ENCODE measurements at places on chromosomes 2 and 18.
A peak's percentile ranks its signal among the peaks of the same experiment; 100 is the strongest.

GRCh38 chr18:49898421-49898820 lies 85.1 kb upstream of the ACAA2 start:
- DNase-seq = peak; percentile 47

DNA sequence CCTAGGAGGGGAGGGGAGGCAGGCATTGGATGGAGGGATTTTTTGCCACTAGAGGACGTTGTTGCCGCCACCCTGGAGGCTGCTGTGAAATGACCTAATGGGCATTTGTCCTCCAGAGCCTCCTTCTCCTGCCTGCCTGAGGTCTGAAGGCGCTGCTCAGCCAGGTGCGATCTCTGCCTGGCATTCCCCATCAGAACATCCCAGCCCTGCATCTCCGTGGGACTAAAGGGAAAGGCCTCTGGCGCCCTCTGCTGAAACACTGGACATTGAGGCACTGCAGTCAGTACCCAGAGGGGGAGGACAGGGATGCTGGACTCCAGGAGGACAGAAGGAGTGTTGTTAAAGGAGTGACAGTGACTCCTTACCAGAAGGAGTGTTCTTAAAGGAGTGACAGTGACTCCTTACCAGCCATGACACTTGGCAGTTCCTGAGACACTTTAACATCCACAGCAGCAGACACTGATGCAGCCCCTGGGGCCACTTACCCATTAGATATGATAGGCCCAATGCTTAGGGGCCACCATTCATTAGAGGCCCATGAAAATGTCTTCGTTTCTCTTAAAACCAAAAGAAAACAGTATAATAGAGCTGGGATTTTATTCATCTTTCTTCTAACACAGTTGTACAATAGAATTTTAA lies 17.0 kb downstream of the THNSL2 start:
- peak; percentile 56 for DNase-seq

GRCh38 chr2:38508311-38509039 lies 94.3 kb downstream of the HNRNPLL start:
- peak; percentile 44 for DNase-seq

DNA sequence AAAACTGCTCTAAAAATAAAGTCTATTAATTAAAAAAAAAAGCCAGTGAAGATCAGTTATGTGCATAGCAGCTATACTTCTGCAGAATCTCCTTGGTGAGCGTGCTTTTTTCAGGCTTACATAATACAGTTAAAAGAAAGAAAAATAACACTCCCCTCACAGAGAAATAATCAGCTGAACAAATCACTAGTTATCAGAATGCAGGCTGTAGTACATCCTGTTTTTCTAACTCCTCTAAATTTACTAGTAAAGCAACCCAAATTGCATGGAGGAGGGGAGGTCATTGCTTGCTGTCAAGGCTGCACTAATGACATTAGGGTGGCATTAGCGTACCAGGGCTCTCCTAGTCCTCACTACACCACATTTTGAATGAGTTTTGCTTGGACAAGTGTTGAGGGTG lies 192.2 kb downstream of the PLCL1 start:
- DNase-seq = no peak

- peak; percentile 23 for DNase-seq
Measured at GRCh38 chr2:143742581-143742980, 613.4 kb downstream of the ARHGAP15 start.

All from AG08396 (cell line).